Stimulated activated CD4-positive, alpha-beta T cell treated with anti-CD3 and anti-CD28 coated beads, Interleukin-12 subunit alpha, Interleukin-12 subunit beta, amount 100 ng/mL, for 48 hours (primary cell): ENCODE measurements at places on chromosomes 7 and 10.
A peak's percentile ranks its signal among the peaks of the same experiment; 100 is the strongest.

- no peak for DNase-seq
Measured at GRCh38 chr7:130804220-130804619, 70.2 kb upstream of the KLF14 start.

DNA sequence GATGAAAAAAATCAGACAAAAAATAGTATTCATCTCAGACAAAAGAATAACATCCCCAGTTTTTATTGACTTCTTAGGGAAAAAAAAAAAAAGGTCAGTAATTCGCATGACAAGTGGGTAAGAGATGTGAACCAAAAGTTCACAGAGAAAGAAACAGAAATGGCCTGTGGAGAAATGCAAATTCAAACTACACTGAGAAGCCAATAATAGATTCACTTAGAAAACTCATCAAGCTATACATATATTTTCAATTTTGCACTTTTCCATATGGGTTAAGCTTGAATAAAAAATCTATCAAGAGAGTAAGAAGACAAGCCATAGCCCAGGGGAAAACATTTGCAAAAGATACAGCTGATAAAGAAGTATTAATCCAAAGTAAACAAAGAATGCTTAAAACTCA is 28.0 kb downstream of the HERC4 start:
- no peak for DNase-seq

GRCh38 chr7:47506382-47507339 is 75.2 kb downstream of the TNS3 start:
- DNase-seq, result no peak

GRCh38 chr7:95396136-95397032 is at the start of gene PON3:
PON3 (minus strand) TSS chr7:95396375; CDS start chr7:95396350, 25 bp downstream.
- peak; percentile 5 for DNase-seq

- DNase-seq, result no peak
Measured at GRCh38 chr10:77832238-77832637, 94.3 kb downstream of the DLG5 start.

- DNase-seq, result no peak
Measured at GRCh38 chr7:38424750-38425463, 151.5 kb upstream of the TARP start.

DNA sequence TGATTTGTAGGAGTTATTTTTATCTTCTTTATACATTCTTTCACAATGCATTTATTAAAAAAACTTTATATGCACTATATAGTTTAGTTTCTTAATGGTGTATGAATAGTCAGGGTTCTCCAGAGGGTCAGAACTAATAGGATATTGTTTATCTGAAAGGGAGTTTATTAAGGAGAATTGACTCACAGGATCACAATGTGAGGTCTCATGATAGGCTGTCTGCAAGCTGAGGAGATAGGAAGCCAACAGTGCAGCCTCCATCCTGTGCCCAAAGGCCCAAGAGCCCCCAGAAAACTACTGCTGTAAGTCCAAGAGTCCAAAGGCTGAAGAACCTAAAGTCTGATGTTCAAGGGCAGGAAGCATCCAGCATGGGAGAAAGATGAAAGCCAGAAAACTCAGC is 192.8 kb upstream of the AHR start:
- DNase-seq, result no peak

DNA sequence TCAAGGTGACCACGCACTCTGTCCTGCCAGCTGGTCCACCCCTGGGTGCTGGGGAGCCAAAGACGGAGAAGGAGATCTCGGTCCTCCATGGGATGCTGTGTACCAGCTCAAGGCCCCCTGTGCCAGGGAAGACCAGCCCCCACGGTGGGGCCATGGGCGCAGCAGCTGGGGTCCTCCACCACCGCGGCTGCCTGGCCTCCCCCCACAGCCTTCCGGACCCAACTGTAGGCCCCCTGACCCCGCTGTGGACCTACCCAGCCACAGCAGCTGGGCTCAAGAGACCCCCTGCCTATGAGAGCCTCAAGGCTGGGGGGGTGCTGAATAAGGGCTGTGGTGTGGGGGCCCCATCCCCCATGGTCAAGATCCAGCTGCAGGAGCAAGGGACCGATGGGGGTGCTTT is 5.4 kb downstream of the NYAP1 start:
- DNase-seq, result no peak

DNA sequence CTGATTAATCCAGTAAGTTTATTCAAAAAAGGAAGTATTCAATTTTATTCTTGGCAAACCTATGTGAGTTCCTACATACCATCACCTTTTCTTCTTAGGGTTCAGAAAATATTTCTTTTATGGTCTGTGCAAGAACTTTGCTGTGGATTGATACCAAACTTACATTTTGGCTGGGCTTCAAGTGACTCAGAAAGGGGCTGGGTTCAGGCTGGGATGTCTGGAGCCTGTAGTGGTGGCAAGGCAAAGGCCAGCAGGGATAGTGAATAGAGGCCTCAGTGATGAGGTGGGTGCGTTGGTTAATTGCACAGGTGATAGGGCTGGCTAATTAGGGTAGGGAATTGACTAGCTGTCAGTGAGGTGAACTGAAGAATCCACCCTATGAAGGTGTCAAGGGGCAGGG is 40.2 kb upstream of the ATXN7L1 start:
- no peak for DNase-seq

DNA sequence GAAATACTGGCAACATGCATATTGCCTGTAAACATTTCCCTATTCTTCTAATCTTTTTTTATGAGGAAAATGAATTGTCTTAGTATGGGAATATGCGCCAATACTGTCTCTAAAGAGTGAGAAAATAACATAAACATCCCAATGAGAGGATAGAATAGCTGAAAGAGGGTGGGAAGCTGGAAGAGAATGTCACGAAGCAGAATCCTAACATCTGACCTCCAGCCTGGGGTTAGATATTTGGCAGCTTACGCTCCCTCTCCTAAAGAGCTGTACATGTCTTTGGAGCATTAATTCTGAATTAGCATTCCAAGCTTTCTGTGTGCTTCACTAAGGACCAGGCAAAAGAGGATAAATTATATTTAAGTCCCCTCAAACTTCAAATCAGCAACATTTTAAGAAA is 31.6 kb upstream of the SLC16A12 start:
- no peak for DNase-seq

DNA sequence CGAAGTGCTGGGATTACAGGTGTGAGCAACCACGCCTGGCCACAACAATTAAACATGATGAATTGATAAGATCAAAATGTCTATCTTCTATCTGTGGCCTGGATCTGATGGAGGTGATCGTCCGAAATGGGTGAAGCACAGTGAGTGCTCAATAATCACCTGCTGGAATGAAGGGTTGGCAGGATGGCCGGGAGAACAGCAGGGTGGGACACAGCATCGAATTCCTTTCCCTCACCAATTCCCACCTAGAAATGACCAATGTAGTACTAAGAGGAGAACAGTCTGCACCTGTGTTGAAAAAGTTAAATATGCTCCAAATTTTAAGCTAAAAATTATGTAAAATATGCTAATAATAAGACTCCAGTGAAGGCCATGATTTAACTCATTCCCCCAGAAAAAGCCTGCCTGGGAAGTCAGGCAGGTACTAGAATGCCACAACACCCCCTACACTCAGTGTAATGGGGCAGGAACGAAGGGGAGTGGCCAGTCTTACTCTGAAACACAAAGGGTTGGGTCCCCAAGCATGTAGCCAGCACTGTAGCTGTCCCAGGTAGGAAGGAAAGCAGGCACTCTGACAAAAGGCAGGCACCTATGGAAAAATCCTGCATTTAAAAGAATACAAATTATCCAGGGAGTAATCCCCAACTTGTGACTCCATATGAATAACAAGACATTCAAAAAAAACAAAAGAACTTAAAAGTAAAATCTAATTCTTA is 110.3 kb downstream of the VPS41 start:
- DNase-seq, result no peak

GRCh38 chr7:1702652-1703051 is 32.6 kb downstream of the ELFN1 start:
- no peak for DNase-seq

GRCh38 chr10:121583857-121584256 is 14.4 kb downstream of the FGFR2 start:
- no peak for DNase-seq

GRCh38 chr10:6053816-6054631 is 8.1 kb downstream of the IL2RA start:
- DNase-seq, result no peak

GRCh38 chr10:69757206-69757552 is 44.5 kb upstream of the COL13A1 start:
- no peak for DNase-seq

DNA sequence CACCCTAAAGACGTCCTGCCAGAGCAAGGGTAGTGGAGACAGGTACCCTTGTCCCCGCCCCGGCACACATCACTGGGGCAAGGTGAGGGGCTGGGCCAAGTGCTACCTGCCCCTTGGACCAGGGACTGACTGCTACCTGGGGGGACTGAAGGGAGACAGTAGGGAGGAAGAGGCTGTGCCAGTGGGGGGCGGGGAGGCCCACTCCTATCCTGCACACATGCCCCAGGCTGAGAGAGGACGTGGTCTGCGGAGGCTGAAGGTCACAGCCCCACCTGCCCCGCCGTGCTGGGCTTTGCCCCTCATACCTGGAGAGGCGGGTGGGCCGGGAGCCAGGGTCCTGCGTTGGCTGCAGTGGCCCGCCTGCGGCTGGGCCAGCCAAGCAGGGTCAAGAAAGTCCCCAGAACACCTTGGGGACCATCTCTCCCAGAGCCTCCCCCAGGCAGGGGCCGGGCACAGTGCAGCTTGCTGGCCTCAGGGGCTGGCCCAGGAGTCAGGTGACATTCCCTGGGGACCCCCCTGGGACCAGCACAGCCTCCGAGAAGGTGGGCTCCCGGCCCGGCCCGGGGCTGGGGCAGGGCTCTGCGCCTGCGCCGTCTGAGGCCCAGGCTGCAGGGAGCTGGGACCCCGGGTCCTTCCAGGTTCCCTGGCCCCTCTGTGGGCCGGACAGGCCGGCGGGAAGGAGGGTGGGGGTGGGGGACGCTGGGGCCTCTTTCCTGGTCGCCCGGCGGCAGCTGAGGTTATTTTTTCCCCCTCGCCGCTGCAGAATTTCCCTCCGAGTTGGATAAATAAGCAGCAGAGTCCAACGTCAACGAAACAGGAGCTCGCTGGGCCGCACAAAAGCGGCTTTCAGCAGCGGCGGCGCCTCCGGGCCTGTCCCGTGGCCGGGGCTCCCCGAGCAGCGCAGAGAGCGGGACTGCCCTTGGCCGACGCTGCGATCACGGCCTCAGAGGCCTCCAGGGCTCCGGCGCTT is 9.8 kb upstream of the FZD9 start:
- no peak for DNase-seq

DNA sequence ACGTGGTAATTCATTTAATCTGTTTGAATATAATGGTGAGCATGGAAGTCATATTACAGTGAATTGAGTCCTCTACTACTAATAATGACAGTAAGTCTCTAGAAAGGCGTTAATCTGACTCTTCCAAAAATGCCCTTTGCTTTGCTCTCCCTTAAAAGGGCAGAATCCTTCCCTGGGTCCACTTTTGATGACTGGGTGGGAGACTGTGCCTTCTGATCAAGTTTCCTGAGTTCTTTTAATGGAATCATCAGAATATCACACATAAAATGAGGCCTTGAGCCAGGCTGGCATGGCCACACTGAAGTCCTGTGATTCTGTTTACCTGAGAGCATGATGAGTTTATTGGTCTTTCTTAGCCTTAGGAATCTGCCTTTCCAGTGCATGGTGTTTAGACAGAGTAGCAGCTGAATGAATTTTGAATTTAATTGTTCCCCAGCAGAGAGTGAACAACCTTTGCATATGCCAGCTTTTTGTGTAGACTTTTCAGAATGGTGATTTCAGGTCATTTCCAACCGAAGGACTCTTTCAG is 33.3 kb downstream of the PAPSS2 start:
- no peak for DNase-seq

- no peak for DNase-seq
Measured at GRCh38 chr7:112905413-112905812, 115.2 kb upstream of the TMEM168 start.

- no peak for DNase-seq
Measured at GRCh38 chr7:36048141-36048901, 104.7 kb upstream of the EEPD1 start.
